GM04504 (cell line): ENCODE measurements at places on chromosomes 5 and 9.

GRCh38 chr5:133751421-133751820 is 139.1 kb upstream of the FSTL4 start:
- DNase-seq = no peak

GRCh38 chr5:54186912-54187445 is 123.4 kb downstream of the ARL15 start:
- no peak for DNase-seq

GRCh38 chr9:15187589-15187988 is 119.4 kb downstream of the TTC39B start:
- DNase-seq = no peak

DNA sequence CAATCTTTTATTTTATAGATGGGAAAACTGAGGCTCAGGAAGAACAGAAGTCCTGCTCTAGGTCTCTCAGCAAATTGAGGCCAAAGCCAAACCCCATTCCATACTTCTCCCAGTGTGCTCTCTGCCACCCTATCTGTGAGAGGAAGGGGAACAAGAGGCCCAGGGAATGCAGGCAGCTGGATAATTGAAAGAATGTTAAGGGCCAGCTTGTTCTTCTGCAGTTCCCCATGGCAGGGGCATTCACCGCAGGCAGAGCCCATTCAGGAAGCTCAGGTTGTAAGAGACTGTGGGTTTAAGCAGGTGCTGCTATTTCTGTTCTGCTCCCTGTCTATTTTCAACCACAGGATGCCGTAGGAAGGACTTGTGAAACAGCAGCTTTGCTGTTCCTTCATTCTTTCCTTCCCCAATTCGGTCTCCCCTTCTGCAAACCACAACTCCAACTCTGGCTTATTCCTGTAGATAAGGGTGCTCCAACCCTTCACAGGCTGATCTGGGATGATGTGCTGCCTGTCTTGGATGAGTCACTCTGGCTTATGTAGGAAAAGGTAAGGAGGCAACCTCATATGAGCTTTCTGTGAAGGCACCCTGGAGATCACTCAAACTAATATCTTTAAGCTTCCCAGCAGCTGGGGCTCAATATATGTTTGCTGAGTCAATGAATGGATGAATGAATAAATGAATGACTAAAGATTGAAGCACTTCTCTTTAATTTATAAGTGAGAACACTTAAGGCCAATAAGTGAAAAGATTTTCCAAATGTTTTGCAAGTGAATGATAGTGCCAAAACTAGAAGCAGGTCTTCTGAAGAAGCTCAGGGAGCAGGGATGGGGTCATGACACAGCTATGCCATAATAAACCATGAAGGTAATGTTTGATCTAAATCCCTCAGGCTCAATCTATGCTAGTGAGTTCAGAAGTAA is 377.6 kb downstream of the BRINP1 start:
- DNase-seq = no peak

- DNase-seq = no peak
Observed at GRCh38 chr5:141504216-141504615, 15.3 kb downstream of the PCDHGC5 start.

GRCh38 chr5:31898036-31898632 is 259.2 kb downstream of the PDZD2 start:
- no peak for DNase-seq

GRCh38 chr5:35242702-35243258 is 12.5 kb upstream of the PRLR start:
- DNase-seq = no peak

DNA sequence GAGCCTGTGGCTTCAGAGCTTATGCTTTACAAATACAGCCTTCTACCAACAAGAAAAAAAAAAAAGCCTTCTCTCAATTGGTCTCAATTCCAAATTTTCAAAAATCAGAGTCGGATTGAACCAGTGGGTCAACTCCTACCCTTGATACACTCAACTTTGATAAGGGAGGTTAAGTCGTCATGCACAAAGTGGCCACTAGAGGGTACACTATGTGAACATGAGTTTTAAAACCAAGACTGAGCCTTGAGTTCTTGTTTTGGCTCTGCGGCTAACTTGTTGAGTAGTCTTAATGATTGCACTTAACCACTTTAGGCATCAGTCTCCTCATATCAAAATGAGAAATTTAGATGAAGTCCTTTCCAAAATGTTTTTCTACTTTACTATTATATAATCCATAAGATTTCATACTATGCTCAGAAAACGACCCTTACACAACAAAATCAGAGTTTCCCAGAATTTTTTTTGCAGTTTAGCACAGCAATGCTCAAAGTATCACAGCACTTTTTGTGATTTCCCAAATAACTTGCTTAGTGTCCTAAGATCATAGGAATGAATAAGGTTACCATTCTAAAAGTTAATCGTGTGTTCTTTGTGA is 92.9 kb upstream of the MTAP start:
- no peak for DNase-seq

DNA sequence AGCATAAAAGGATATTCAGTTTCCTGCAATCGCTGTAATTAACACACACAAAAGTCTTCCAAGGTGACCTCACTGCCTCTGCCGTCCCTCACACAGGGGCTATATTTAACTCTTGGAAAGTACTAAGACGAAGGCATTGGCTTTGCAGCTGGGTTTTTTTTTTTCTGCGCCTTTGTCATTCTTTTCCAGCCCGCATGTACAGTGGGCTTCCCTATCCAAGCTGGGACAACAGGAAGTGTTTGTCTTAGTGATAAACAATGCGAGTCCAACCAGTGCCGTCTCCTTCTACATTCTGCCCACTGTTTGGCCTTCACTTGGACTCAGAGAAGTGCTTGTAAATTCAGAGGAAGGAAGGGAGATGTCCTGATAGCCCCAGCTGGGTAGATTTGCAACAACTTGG is 17.6 kb downstream of the AFAP1L1 start:
- DNase-seq = no peak

- no peak for DNase-seq
Observed at GRCh38 chr5:128646176-128646575, 108.1 kb upstream of the FBN2 start.

DNA sequence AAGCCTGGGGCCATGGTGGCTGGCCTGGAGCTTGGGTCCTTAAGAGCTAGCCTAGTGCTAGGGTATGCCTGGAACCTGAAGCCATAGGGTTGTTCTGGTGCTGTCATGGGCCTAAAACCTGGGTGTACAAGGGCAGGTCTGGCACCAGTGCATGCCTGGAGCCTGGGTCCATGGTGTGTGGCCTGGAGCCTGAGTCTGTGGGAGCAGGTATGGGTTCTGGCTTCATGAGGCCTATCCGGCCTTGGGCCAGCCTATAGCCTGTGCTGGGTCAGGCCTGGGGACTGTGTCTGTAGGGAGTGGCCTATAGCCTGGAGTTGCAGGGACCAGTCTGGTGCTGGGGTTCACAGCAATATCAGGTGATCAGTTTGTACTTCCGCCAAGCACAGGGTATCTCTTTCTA is 347.2 kb upstream of the MEF2C start:
- no peak for DNase-seq

- no peak for DNase-seq
Observed at GRCh38 chr5:35898952-35899660, 39.3 kb downstream of the CAPSL start.

DNA sequence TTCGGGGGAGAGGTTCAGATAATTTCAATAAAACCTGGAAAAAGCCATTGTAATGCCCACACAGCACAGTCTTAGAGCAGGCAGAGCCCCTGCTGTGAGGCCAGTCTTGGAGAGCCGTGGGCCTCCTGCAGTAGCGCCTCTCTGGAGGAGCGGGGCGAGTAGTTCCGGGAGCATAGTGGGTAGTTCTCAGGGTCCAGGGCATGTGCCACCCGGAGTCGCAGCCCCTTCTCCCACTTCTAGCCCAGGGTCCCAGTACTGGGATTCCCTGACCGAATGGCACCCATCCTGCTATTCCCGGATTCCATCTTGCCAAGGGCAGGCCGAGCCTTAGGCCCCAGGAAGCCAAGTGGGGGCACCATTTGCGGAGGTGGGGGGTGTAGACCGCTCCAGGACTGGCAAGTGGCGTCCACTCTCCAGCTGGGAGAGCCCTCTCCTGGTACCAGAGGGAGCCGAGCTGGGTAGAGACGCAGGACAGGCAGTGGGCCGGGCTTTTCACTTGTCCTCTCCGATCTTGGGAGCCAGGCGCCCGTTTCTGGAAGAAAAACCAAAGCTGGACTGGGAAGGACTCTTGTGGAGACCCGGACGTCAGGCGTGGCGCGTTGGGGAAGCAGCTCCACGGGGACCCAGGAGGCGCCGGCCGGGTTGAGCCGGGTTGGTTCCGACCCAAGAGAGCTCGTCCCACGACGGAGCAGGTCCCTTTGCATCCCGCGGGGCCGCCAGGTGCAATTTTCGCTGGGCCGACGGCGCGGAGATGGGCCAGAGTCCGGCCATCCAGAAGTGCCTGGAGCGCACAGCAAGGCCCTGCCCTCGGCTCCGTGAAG is 12.1 kb downstream of the PROP1 start:
- no peak for DNase-seq

DNA sequence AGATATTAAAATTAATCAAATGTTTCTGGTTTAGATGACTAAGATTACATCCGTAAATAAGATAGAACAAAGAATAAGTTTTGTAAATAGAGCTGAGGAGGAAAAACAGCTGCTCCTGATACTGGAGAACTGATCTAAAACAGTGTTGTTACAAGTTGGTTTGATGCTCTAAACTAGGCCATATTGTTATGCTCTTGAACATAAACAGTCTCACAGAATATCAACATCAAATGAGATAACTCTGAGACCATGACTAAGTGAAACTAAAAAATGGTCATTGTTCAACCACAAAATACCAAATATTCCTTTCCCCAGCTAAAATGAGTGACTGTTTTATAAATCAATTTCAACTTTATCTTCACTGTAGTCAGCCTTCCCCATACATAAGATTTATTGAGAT is 16.5 kb upstream of the SRFBP1 start:
- no peak for DNase-seq

GRCh38 chr5:149680810-149681221 is 49.3 kb upstream of the PPARGC1B start:
- DNase-seq = no peak

- no peak for DNase-seq
Observed at GRCh38 chr9:129362287-129363000, 184.4 kb upstream of the IER5L start.

DNA sequence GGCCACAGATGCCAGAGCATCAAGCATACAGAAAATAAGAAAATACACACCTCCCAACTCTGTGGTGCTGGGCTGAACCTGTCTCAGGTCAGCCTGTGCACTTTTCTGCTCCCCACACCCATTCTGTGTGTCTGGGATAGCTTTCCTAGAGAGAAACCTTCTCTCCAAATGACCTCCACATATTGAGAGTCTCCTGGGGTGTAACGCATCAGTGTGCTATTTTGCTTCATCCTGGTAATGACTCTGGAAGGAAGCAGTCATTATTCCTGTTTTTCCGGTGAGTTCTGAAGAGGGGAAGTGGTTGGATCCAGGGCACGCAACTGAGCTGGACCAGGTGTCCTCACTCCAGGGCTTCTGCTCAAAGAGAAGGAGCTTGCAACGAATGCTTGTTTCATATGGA is 73.2 kb upstream of the SH3PXD2B start:
- no peak for DNase-seq

DNA sequence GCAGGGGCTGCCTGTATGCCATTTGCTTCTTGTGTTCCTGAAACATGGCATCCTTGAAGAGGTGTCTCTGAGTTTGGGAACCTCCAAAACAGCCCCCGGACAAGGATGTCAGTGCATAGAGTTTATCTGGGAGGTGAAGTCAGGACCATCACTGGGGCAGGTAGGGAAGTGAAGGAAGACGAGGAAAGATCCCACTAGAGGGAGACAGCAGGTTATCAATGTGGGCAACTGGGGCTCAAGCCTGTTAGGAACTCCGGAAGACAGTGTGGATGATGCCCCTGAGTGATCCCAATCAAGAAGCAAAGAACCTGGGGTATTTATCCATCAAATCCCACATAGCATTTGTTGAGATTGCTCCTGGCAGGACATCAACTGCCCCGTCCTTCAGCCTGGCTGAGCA is 233.1 kb downstream of the AGTPBP1 start:
- DNase-seq = no peak

GRCh38 chr5:18465833-18466681 is 831.8 kb downstream of the TAF11L14 start:
- DNase-seq = no peak

- no peak for DNase-seq
Observed at GRCh38 chr5:40066616-40067015, 613.1 kb upstream of the PTGER4 start.

GRCh38 chr9:82021198-82021597 is 32.6 kb downstream of the SPATA31D1 start:
- peak; percentile 98 for DNase-seq

DNA sequence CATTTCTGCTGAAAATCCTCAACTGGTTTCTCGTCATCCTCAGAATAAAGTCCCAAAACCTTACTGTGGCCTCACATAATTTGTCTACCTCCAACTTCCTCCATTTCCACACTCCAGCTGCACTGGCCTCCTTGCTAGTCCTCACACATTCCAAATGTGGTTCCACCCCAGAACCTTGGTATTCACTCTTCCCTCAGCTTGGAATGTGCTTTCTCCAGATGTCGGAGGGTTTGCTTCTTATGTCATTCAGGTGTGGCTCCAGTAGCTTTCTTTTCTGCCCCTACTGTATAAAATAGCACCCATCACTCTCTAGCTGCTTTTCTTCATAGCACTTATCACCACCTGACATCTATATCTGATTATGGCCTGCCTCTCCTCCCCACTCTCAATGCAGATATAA is 102.5 kb upstream of the IFNK start:
- DNase-seq = no peak

DNA sequence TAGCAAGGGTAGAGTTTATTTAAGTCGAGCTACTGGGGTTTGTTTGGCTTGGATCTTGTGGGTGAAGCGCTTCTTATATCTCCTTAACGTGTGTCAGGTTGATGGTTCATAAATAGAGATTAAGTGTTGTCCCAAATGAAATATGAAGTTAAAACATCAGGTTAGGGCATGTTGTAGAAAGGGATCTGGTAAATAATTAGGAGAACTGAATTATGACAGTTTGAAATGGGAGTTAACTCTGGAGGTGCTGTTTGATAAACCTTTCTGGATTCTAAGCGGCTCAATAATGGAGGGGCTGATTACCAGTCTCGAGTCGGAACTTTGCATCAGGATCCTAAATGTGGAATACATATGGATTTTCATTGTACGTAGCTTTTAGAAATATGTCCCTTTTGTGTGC is 717.0 kb upstream of the WWC1 start:
- DNase-seq = no peak

GRCh38 chr9:97220894-97221477 is 86.5 kb upstream of the CCDC180 start:
- DNase-seq = no peak

DNA sequence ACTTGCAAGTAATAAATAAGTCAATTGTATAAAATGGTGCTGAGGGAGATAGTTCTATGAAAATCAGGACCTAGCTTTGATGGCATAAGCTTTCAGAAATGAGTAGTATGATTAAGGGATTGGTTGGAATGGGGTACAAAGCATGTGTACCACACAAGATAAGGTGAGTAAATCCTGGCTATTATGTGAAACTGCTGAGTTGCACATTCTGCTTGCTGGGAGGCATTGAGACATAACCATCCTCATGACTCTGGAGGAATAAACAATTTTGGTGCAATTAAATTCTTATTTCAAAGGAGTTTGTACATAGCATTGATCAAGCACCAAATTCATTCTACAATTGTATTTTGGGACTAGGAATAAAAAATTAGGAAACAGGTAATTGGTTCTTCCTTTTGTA is 755.2 kb upstream of the ACO1 start:
- DNase-seq = no peak
